ENCODE measurements at places on chromosomes 3 and 15.

GRCh38 chr3:60912142-60912541 is 339.1 kb downstream of the FHIT start:
- DNase-seq: no peak

- no peak for DNase-seq
Observed at GRCh38 chr3:37096975-37097374, 77.4 kb downstream of the LRRFIP2 start.

DNA sequence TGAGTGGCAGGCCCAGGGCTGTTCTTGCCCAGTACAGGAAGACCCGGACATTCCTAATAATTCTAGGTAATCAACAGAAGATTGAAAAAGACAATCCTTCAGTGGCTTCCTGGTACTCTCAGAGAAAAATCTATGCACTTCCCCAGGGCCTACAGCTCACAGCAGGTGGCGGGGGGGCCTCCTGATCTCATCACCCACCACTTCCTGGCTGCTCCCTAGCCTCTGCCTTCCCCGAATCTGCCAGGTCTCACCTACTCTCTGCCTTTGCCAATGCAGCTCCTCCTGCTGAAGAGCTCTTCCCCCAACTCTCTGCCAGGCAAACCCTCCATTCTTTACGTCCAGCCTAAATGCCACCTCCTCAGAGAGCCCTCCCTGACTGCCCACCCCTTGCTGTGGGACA is 37.5 kb downstream of the EHD4 start:
- DNase-seq: peak; percentile 51

DNA sequence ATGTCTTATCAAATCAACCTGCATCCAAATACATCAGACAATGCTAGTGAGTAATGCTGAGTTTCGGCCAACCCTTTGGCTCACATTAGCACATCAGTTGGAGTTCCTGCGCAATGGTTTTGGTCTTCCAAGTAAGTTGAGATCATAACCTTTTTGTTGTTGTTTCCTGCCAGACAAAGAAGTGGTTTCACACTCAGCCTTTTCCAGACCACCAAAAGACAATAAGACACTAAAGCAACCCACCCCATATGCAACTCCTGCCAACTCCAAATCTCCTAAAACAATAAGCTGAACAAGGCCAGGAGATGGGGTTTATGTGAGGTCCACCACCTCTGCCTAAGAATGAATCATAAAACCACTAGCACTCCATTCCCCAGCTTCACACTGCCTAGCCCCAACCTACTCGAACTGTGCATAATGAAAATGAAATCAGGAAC is 177.0 kb downstream of the ERC2 start:
- DNase-seq: no peak

GRCh38 chr3:130900959-130901358 is 7.1 kb downstream of the ATP2C1 start:
- no peak for DNase-seq

- DNase-seq: peak; percentile 21
Observed at GRCh38 chr3:75220932-75221331, 443.2 kb upstream of the FRG2C start.

GRCh38 chr3:169432708-169433432 is 230.6 kb downstream of the MECOM start:
- no peak for DNase-seq

DNA sequence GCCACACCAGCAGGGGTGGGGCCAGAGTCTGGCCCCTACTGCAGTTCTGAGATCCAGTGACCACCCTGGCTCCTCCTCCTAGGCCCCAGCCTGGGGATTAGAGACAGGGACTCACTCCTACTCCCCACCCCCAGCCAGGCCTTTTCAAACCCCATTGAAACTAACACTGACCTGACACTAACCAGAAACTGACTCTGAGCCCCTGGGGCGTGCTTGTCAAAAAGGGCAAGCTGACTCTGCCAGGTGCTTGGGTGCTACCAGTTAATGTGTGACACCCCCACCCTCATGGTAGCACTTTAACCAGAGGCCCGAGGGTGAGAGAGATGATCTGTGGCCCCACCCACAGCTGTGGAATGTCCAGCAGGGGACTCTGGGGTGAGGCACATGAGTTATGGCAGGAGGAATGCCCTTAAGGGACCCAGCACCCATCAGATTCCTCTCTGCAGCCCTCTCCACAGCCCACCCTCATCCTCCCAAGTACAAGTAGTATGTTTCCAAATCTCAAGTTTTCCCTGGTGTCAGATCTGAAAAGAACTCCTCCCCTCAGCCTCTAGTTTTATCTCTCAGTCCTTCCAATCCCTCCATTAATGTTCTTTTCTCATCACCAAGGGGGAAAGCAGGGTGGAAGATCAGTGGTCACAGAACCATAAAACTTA is 1.4 kb downstream of the PTH1R start:
- no peak for DNase-seq

DNA sequence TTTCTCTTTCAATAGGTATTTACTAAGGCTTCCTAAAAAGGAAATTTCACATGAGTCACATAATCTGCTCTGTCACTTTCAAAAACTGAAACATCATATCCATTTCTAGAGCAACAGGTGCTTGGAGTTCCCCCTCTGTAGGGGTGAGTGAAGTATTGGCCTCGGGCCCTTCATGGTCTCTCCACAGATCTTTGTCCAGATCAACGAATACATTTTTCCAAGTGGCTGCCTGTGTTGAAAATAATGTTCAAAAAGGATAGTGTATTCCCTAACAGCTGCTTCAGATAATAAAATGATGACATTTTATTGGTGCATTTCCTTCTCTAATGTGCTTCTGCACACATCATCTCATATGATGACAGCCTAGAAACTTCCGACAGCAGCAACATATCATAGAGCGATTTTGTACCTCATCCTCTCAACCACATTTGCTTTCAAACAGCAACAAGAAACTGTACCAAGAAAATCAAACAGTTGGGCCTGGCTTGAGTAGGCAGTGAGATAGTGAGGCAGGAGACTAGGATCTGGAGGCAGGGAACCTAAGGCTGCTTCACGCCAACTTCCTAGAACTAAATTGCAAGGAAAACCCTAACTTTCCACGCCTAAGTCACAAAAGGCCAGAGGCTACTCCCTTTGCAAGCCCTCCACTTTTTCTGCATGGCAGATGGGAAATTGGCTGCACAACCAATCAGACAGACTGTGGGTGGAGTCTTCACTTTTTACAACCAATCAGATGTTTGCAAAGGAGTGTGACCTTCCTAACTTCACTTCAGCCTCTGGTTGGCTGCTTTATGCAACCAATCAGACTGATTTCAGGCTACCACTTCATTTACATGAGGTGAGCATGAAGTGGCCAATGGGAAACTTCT is 340.2 kb downstream of the LRRC3B start:
- DNase-seq: no peak

GRCh38 chr3:66692042-66692765 is 191.4 kb upstream of the LRIG1 start:
- DNase-seq: no peak

Measured in GM23338 (cell line).